ENCODE measurements at places on chromosomes 16 and 17. TPM values are rescaled to one million over a fixed set of nuclear protein-coding genes. Genes with fewer than 3 reads are reported as not detected.

The KRT39 gene
- total RNA-seq, result not detected

DNA sequence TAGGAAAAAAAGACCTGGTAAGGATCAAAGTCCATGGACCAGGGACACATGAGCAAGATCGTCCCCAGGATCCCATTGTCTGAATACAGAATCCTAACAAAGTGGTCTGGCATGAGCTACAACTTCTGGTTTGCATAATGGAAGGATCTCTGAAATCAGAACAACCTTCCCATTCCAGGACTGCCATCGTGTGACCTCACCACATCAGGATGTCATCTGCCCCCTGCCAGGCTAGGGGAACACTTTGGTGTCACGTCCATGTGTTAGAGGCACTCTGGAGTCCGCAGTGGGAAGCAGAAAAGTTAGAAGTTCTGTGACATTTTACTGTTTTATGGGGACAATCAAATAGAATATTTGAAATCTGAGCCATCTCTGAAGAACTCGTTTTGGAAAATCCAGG is 160.7 kb downstream of the RGS9 start:
- DNase-seq, result no peak
- no peaks in the 10 kb centered on the region for H3K4me1 ChIP-seq
- H3K36me3 ChIP-seq, result no peaks in the 10 kb centered on the region
- H3K27me3 ChIP-seq, result no peaks in the 10 kb centered on the region
- H3K4me3 ChIP-seq, result no peak overlapping the region
- no peak overlapping the region for H3K27ac ChIP-seq

GRCh38 chr16:47880653-47881052 is 275.1 kb downstream of the ABCC12 start:
- no peaks in the 10 kb centered on the region for H3K27me3 ChIP-seq
- no peaks in the 10 kb centered on the region for H3K4me1 ChIP-seq
- no peak overlapping the region for H3K4me3 ChIP-seq
- no peak overlapping the region for H3K27ac ChIP-seq

DNA sequence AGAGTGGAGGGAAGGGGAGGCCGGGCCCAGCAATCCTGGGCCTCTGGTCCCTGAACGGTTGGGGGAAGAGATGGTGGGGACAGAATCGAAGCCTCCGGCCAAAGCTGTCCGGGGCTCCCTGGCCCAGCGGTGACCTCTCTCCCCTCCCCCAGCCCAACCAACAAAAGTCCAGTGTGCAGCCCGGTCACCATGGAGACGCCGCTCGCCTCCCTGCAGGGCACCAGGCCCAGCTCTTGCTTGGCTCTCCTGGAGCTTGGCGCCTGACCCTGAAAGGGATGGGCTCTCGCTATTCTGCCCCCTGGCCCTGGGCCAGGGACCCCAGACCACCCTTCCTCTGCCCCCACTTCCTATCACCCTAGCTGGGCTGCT is 1.3 kb downstream of the METRN start:
- H3K27me3 ChIP-seq, result no peaks in the 10 kb centered on the region
- peaks cover 29% of the 10 kb centered on the region for H3K4me1 ChIP-seq
- peak; percentile 29 for DNase-seq
- H3K36me3 ChIP-seq, result no peaks in the 10 kb centered on the region

DNA sequence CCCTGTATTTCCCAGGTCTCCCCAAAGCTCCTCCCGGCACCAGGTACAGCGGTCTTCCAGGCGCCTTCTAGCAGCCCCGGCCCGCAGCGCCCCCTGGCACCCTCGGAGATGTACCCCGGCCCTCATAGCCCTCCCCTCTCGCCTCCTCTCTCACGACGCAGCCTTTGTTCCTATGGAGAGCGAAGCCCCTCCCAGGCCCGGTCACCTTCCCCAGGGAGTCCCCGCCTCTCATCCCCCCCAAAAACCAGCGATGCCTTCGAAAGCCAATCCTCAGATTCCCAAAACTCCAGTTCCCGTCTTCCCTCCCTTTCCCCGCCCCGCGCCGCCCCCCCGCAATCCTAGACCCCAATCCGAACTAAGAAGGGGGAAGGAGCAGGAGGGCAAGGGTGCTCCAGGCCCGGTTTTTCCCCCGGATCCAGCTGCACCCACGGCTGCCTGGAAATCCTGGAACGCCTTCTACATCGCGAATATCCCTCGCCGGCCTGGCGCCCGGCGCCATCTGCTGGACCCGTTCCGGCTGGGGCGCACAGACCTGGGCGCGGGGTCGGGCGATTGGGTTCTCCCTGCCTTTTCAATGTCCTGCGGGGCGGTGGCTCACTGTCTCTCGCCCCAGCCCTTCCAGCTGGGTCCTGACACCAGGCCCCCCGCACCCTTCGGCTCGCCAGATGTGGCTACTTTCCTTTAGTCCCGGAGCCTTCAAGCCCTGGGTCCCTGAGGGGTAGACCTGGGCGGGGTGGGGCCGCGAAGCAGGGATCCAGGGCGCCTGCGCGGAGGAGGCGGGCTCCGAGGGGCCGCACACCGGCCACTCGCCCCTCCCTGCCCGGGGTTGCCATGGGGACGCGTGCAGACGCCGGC is at the start of gene DNAH2:
DNAH2 (plus strand) TSS at position 844 of the 855 bp plus-strand sequence. CDS start 1,991 bp downstream, outside the sequence.
- H3K36me3 ChIP-seq, result no peaks in the 10 kb centered on the region
- H3K27me3 ChIP-seq, result peaks cover 47% of the 10 kb centered on the region
- DNase-seq, result peak; percentile 94
- no peak within 1 kb of the TSS for H3K27ac ChIP-seq
- peaks cover 9% of the 10 kb centered on the region for H3K4me1 ChIP-seq

- H3K36me3 ChIP-seq, result no peaks in the 10 kb centered on the region
- DNase-seq, result peak; percentile 76
- no peaks in the 10 kb centered on the region for H3K27me3 ChIP-seq
- peaks cover 34% of the 10 kb centered on the region for H3K4me1 ChIP-seq
- peak overlapping the region; percentile 86 for H3K27ac ChIP-seq
Observed at GRCh38 chr17:78925662-78926555, 722 bp upstream of the TIMP2 start.

Data from astrocyte (in vitro differentiated cells and primary cell).